ENCODE measurements at places on chromosomes 2 and 18.

DNA sequence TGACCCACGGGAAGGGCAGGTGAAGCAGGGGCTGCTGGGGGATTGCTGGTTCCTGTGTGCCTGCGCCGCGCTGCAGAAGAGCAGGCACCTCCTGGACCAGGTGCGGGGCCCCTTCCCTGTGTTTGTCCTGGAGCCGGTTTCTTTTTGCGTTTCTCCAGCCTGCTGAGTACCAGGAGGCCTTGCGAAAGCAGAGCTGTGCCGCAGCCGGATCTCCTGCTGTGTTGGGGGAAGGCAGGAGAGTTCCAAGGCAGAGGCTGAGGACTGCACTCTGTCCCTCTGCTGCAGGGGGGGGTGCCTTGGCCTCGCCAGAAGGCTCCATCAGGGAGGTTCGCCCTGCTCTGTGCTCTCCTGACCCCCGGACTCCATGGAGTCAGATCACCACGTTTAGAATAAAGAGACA lies 2.8 kb downstream of the CAPN10 start:
- no peak for DNase-seq

DNA sequence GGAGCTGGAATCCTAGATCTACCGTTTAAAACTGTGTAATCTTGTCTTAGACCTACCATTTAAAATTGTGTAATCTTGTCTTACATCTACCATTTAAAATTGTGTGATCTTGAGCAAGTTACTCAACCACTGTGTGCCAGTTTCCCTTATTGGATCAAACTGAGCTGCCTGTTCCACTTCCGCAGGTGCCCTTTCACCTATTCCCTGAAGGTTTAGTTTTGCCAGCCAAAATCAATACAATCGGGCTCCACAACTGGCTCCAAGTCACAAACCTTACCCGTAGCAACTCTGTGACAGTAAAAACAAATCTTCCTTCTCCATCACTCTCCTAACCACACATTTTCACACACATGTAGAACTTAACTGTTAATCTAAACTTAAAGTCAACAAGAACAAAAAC lies 20.1 kb downstream of the DOCK10 start:
- DNase-seq: no peak

DNA sequence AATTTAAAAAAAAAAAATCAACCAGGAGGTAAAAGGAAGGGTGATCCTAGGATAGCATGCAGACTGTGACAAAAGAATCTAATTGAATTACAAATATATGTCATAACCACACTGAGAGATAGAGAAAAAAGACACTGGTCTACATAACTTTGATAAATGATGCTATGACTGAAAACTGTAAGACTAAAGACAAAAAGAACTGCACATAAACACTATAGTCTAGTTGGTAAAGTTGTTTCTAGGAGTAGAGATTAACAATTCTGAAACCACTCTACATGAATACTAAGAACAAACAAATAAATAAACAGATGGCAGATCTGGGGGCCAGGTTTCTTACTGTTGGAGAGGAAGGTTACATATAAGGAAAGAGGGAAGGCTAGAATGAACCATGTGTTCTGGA lies 14.6 kb upstream of the CHAC2 start:
- DNase-seq: no peak

GRCh38 chr2:36348721-36349120 lies 6.9 kb upstream of the CRIM1 start:
- DNase-seq: no peak

DNA sequence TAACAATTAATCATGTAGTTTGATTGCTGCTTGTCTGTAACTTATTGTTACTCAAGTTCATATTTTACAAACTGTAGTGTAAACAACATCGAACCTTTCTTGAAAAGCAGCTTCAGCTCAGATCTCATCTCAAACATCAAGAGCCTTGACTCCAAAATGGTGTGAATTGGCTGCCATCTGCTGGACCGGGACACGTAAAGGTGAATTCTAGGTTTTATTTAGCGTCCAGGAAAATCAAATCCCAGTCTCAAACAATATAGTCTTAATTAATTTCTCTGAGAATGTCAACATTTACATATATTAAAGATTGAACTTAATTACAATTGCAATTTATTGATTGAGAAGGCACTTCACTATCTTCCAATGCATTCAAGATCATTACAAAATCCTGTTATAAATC lies 453.0 kb downstream of the GALR1 start:
- peak; percentile 31 for DNase-seq

DNA sequence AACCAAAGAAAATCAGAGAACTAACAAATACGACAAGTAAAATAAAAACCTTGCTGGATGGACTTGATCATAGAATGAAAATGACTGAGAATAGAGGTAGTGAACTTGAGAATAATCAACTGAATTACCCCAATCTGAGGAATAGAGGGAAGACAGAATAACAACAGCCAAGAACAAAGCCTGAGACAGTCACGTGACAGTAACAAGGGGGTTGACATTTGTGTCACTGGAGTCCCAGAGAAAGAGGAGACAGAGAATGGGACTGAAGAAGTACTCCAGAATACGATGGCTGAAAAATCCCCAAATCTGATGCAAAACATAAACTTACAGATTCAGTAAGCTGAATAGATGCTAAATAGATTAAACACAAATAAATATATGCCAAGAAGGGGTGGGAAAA lies 248.5 kb upstream of the HDAC4 start:
- DNase-seq: no peak

GRCh38 chr2:240365971-240366471 lies 69.4 kb upstream of the GPC1 start:
- no peak for DNase-seq

DNA sequence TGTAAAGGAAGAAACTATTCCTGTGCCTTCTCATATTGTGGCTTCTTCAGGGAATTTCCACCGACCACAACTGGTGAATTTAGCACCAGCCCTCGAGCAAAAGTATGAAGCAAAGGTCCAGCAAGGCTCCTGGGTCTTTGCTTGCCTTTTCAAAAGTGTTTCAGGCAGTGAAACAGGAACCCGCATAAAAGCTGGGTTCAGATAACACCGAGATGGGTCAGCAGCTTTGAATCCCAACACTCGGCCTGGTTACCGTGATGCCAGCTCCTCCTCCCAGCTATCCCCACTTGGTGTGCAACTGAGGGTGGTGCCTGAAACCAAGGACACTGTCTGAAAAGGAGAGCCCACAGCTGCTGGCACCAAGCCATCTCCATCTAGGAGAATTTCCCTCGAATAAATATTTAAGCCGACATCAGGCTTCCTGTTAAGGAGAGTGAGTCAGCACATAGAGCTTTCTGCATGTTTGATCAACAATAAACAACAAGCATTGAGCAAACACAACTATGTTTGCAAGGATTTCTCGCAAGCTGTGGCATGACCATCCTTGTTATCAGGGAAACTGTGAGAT lies 69.5 kb downstream of the ANTXR1 start:
- peak; percentile 66 for DNase-seq

GRCh38 chr2:42532397-42532796 lies 36.0 kb upstream of the MTA3 start:
- DNase-seq: no peak

GRCh38 chr2:9708683-9709538 lies 78.1 kb upstream of the YWHAQ start:
- no peak for DNase-seq

- DNase-seq: no peak
Measured at GRCh38 chr2:126846241-126846640, 52.4 kb upstream of the TEX51 start.
